ENCODE measurements at places on chromosomes 6 and 20. TPM values are rescaled to one million over a fixed set of nuclear protein-coding genes. Genes with fewer than 3 reads are reported as not detected.

IRF4 gene
- total RNA-seq, result 0.29 TPM

SRSF12 gene
- 0.10 TPM for total RNA-seq

GABRR2 gene
- not detected for total RNA-seq

DEFB126 gene
- not detected for total RNA-seq

AGPAT1 gene
- 36.2 TPM for total RNA-seq

DEFB123 gene
- not detected for total RNA-seq

GNMT gene
- total RNA-seq, result 0.24 TPM

TCP11 gene
- not detected for total RNA-seq

VWA7 gene
- total RNA-seq, result 3.2 TPM
